ENCODE measurements at places on chromosomes 4 and X.

DNA sequence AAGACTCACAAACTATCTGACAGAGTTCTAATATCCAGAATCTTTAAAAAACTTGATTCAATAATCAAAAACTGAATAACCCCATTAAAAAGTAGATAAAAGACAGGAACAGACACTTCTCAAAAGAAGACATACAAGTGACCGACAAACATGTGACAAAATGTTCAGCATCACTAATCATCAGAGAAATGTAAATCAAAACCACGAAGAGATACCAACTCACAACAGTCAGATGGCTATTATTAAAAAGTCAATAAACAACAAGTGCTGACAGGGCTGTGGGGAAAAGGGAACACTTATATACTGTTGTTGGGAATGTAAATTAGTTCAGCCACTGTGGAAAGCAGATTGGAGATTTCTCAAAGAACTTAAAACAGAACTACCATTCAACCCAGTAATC is 138.1 kb upstream of the RASGEF1B start:
- no peak for DNase-seq

DNA sequence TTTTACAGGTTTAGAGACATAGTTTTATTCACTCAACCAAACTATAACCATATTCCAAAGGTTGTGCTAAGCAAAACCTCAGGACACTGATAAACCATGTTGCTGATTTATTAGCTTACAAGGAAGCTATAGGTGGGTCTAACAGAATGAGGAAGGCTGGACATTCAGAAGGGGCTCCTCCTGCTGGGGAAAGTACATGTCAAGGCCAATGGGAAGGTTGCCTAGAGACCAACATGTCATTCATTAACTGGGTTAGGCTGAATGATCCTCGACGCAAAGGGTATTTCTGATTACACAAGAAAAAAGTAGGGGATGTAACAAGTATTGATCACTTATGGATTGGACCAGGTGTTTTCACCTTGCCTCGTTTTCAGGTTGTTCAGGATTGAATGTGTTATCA is 30.3 kb downstream of the SLC10A6 start:
- DNase-seq = no peak

GRCh38 chr4:11072463-11072862 is 356.2 kb downstream of the HS3ST1 start:
- no peak for DNase-seq

DNA sequence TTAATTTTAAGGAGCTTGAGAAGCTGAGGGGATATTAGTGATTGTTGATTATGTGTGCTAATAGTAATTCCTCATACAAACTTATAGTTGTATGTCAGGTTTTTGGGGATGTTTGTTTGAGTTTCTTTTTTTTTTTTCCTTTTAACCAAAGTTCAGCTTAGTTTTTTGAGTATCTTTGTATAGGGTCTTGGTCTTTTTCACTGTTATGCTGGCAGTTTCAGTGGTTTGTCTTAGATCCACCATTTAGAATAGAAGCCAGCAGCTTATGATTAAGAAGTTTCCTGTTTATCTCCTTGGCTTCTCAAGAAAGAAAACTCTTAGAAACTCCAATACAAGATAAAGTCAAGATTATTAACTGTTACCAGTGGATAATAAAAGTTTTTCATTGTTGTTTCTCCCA is 16.1 kb downstream of the CPEB2 start:
- no peak for DNase-seq

- no peak for DNase-seq
Measured at GRCh38 chr4:86657910-86658309, 63.8 kb downstream of the PTPN13 start.

DNA sequence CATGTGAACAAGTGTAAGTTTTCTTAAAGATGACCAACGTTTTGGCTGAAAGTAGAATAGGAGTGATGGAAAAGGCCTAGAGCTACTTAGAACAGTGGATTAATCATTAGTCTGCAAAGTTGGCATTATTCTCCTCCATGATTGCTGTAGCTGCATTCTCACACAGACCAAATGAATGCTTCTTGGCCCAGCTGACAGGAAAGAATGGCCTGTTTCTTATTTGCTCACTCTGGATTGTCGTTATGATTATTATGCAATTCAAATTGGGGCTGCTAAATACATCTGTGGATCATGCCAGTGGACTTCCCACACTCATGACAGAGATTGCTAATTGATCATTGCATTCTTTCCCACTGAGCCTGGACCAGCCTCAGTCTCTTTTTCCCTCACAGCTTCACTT is 285.0 kb downstream of the STIM2 start:
- DNase-seq = no peak

- DNase-seq = no peak
Measured at GRCh38 chr4:149076401-149076800, 634.2 kb upstream of the NR3C2 start.

DNA sequence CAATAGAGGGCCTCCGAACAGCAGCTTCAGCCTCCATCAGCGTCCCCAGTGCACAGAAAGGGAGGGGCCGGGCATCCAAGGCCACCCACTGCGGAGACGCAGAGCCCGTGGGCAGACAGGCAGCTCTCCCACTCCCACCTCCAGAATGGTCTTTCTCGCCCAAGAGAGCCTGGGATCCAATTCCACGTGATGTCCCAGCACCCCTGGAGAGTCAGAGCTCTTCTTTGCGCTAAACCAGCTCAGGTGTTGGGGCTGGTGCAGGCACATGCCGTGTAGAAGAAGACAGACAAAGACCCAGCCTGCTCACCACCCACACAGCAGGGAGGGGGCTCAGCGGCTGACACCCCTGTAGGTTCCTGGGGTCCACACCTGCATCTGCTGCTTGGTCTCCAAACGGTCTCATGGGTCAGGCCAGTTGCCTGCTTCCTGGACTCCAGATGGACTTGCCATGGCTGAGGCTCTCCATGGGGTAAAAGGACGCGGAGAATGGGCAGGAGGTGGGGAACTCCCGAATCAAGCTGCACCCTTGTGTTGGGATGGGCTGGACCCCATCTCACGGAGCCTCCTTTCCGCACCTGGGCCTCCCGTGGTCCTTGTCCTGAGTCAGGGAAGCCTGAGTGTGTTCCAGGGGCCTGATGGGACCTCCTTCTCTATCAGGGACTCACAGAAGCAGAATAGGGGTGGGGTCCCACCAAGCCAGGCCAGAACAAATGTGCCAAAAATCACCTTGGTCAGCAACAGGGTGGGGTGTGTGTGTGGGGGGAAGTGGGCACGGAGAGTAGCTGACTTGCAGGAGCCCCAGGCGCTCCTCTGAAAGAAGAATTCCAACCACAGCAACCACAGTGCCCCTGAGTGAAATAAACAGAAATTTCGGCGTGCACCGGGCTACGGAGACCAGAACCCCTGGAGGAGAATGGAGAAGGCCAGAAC is 11.6 kb upstream of the ASMTL start:
- DNase-seq = no peak
